Naive thymus-derived CD8-positive, alpha-beta T cell (primary cell): ENCODE measurements at places on chromosomes 2 and 18. TPM values are rescaled to one million over a fixed set of nuclear protein-coding genes. Genes with fewer than 3 reads are reported as not detected.

RASGRP3 gene
- 2.2 TPM for total RNA-seq

ITPRIPL1 gene
- 1.4 TPM for total RNA-seq

- no peak overlapping the region for H3K4me3 ChIP-seq
- no peak for DNase-seq
- no peaks in the 10 kb centered on the region for H3K4me1 ChIP-seq
- no peak overlapping the region for H3K27ac ChIP-seq
Measured at GRCh38 chr2:222823183-222823930, 37.5 kb upstream of the ACSL3 start.

- peaks cover 4% of the 10 kb centered on the region for H3K4me1 ChIP-seq
- H3K27me3 ChIP-seq = peaks cover 1% of the 10 kb centered on the region
- H3K27ac ChIP-seq = no peak overlapping the region
- no peak for DNase-seq
- H3K4me3 ChIP-seq = no peak overlapping the region
Measured at GRCh38 chr18:68469049-68469625, 245.8 kb downstream of the TMX3 start.

DNA sequence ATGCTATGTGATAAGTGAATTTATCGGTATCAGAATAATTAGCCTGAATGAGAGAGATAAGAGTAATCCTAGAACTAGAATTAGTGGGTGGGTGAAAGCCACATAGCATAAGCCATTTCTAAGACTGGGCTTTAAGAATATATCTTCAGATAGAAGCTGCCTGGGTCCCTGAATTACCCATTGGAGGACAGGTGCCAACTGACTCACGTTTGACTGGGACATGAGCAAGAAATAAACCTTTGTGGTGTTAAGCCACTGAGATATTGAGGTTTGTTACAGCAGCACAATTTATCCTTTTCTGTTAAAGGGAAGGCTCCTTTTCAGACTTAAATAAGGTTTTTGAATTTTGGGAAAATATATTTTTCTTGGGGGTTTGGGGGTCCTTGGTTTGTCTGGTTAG is 95.9 kb downstream of the POLE4 start:
- H3K36me3 ChIP-seq = no peaks in the 10 kb centered on the region
- DNase-seq = no peak
- H3K27me3 ChIP-seq = no peaks in the 10 kb centered on the region
- no peaks in the 10 kb centered on the region for H3K4me1 ChIP-seq
